ENCODE measurements at places on chromosomes 12 and 14.

DNA sequence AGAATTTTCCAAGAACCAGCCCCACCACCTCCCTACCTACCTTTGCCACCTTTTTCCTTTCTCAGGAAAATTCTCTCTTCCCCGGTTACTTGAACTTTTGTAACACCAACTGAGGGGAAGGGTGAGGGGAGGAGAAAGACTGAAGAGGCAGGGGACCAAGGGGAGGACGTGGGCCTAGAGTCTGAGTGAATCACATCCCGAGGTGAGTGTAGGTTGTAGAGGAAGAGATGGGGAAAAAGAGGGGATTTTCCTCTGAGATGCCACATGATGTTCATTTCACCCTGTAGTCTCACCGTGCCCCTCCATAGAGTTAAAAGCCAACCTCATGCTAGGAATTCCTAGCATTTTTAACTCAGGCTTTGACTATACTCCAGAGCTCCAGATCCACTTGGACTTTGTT, 311.8 kb downstream of the RPAP3 start:
- no peak for DNase-seq

DNA sequence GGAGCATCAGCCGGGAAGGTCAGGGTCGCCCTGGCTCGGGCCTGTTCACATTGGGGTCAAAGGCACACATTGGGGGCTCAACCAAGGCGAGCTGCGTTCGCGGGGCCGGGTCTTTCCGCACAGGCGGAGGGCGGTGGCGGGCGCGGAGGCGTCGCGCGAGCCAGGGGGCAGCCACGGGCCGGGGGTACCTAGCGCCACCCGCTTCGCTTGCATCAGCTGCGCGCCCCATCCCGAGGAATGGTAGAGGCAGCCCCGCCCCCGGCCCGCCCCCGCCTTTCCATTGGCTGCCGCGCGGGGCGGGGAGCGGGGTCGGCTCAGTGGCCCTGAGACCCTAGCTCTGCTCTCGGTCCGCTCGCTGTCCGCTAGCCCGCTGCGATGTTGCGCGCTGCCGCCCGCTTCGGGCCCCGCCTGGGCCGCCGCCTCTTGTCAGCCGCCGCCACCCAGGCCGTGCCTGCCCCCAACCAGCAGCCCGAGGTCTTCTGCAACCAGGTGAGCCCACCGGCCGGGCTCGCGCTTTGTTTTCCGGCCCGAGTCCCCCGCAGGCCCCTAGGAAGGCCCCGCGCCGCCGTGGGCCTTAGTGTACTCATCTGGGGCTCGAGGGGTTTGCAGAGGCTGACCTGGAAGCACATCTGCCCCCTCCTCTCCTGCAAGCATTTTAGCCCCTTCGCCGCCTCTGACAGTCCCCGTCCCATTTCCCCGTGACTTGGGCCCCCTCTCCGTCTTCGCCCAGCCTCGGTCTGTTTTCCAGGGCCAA, at the start of gene ALDH2:
TSS of gene ALDH2 (plus strand) at position 326 of the 754 bp plus-strand sequence. CDS start at position 376, 50 bp downstream.
- peak; percentile 34 for DNase-seq

DNA sequence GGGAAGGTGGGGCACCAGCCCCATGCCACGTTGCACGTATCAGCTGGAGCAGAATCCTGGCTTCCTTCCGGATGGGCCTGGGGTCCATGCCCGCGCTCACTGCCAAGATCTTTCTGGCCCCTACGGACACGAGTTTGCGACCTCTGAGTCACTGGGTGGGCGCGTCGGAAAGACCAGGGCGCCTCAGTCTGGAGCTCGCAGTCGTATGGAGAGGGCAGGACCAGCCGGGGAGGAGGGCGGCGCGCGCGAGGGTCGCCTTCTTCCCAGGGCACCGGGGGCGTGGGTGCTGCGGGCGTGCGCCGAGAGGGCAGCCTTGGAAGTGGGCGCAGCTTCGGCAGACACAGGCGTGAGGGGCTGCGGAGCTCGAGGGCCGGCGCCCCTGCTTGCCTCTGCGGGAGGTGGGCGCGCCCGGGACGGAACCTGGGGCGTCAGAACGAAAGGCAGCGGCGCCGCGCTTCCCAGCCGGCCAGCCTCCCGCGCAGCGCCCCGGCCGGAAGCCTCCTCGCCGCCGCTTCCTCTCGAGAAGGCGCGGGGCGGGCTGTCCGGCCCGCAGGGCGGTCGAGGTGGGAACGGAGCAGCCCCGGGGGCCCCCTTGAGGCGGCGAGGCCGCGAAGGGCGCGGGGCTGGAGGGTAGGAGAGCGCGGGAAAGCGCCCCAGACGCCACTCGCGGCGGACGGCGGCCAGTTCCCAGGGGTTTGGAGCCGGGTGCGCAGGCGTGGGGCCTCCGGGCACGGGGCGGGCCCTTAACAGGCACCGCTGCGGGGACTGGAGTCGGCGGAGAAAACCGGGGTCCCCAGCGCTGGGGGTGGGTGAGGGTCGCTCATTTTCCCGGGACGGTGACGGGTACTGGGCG, at the start of gene ARL6IP4:
TSS of gene ARL6IP4 (plus strand) at position 499 of the 853 bp plus-strand sequence. CDS start 459 bp downstream, outside the sequence.
- no peak for DNase-seq

DNA sequence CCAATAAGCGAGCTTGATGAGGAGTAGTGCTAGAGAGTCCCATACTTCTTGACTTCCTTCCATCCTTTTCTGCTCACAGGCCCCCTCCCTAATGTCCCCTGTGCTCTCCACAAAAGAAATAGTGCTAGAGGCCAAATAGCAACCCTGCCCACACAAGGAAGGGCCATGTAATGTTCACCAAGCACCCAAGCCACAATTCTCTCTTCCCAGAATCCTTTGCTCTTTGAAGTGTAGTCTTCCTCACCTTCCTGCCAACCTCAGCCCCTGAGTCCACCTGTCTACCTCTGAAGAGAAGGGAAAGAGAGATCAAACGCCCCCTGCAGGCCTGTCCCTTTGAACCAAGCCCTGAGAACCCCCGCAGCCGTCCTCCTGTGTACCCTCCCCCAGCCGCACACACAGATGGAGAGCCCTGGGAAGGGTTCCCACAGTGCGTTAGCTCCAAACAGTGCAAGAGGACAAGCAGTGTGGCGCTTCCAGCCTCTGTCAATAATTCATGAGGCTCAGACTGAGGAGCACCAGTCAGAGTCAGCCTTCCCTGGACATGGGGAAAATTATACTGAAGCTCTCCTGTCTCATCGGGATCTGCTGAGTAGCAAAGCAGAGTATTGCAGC, 1.9 kb upstream of the DHRS4 start:
- no peak for DNase-seq

GRCh38 chr14:51604073-51604472, 47.6 kb upstream of the FRMD6 start:
- peak; percentile 37 for DNase-seq

DNA sequence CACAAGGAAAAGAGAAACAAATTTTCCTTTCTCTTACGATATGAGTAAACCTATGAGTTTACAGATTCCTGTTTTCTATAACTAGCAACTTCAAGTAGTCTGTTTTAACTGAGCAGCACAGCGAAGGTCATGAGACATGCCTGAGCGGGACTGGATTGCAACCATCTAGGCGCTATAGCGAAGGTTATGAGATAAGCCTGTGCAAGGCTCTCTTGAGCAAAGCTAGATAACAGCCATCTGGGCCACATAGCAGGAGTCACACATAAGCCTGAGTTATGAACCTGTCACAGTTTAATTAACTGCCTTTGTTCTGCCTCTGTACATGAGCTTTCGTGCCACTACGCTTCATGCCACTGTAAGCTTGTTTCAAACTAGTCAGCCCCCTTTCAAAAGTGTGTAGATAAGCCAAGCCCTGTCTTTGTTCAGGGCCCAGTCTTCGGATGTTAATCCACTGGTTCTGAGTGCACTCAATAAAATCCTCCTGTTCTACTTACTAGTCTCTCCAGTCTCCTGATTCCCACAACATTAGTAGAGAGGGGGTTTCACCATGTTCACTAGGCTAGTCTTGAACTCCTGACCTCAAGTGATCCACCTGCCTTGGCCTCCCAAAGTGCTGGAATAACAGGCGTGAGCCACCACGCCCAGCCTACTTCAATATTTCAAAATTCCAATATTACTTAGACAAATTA, 47.1 kb downstream of the SEC23A start:
- no peak for DNase-seq

GRCh38 chr14:61614693-61615092, 80.6 kb upstream of the HIF1A start:
- DNase-seq = no peak

DNA sequence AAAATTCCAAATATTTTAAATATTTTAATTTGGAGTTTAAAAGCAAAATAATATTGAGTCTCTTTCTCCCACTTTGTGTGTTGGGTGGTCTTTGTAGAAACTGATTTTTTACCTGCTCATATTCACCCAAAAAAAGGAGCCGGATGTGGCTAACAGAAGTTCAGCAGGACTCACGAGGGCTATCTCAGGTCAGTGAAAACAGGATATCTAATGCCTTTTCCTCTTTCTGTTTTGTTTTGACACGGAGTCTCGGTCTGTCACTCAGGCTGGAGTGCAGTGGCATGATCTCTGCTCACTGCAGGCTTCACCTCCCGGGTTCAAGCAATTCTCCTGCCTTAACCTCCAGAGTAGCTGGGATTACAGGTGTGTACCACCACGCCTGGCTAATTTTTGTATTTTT, 30.8 kb downstream of the COA8 start:
- DNase-seq = no peak

DNA sequence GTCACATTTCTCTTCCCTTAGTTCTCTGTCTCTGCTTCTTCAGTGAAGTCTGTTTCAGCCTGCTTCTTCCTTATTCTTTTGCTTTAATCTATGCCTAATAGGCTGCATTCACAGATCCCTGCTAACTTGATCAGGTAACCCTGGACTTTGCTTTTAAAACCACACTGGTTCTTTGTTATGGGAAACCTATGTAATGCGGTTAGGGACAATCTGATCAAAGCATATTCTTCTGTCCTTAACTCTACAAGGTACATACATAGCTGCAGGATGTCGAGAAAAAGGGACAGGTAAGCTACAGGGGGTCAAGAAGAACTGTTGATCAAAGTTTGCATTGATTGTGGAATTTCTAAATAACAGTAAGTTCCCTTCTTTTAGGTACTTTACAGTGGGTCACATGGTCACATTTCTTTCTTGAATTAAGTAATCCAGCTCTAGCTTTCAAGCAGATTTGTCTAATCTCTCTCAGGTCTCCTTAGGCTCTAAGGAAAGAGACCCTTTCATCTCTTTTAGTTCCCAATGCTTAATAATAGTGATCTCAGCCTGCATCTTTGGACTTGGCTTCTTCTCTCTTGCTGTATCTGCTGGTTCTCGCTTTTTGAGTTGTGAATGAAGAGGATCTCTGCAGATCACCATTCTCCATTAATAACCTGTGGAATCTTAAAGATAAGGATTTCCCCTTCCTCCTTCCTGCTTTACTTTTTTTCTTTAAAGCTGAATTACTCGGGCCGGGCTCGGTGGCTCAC, 3.8 kb downstream of the COPZ1 start:
- no peak for DNase-seq

DNA sequence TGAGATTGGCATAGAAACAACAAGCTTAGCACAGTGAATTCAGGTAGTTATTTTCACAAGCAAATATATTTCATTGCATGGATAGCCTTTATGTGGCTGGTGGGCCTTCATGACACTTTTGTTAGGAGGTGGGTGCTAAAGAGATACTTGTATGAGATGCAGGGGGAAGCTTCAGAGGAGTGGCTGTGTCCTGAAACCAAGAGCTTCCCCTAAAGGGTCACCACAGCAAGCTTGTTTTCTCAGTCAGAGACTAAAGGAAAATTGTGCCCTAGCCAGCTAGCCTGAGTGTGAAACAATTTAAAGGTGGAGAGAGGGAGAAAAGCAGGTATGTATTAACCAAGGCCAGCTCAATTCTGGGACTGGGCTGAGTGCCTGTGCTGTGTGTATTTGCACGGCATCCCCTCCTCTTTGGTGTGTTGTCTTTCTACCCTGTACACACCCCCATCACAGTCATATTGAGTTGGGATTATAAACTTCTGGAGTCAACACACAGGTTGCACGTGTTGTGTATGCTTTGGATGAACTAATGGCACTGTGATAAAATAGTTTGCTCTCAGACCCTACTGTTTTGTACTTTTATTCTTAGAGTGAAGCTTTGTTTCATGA, 79.2 kb downstream of the RASSF8 start:
- DNase-seq = no peak

DNA sequence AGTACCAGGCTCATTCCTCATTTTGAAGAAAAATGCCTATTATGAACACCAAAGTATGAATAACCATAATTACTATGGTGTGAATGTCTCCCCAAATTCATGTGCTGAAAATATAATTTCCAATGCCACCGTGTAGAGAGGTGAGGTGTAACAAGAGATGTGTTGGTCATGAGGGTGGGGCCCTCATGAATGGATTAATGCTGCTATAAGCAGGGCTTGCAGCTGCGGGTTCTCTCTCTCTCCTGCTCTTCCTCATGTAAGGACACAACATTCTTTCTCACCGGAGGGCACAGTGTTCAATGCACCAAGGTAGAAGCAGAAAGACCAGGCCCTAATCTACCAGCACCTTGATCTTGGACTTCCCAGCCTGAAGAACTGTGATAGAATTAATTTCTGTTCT, 70.0 kb downstream of the TMTC1 start:
- no peak for DNase-seq

DNA sequence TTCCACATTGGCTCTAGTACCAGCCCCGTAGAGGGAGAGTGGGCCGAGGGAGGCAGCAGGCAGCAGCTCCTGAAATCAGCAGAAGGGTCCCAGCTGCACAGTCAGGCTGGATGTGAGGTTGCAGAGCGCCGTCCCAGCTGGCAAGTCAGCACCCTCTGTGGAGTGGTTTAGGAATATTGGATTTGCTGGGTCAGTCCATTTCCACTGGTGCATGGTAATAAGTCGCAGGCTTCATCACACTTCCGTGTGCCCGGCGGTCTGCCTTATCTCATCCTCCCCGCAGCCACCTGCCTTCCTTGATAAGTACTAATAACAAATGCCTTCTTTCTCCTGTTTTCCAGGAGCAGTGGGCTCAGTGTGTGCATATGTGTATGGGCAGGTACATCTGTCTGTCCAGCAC, 112.9 kb downstream of the TSPAN9 start:
- DNase-seq = no peak

DNA sequence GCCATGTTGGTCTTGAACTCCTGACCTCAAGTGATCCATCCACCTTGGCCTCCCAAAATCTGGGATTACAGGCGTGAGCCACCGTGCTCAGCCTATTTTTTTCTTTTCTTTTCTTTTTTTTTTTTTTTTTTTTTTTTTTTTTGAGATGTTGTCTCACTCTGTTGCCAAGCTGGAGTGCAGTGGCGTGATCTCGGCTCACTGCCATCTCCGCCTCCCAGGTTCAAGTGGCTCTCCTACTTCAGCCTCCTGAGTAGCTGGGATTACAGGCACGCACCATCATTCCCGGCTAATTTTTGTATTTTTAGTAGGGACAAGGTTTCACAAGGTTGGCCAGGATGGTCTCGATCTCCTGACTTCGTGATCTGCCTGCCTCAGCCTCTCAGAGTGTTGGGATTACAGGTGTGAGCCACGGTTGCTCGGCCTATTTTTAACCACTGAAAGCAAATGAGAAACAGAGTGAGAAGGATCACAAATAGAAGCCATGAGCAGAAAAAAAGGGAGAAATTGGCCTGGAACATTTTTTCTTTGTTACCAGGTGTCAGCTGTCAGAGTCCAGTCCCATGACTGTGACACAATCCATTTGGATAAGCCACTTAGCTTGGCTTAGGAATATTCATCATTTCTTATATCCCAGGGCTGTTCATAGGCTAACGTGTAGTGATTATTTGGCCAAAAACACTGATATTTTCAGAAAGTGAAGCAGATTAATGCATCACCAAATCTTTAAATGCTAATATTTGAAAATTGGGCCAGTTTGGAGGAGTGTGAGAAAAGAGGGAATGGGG, 7.9 kb upstream of the NFKBIA start:
- no peak for DNase-seq

GRCh38 chr14:55026441-55026792, 482 bp downstream of the WDHD1 start:
- no peak for DNase-seq

GRCh38 chr12:6765634-6766581, at the start of gene PTMS:
Gene PTMS (plus strand): TSS chr12:6766363. CDS start chr12:6766706, 343 bp downstream.
- DNase-seq = peak; percentile 94

GRCh38 chr12:87866578-87867292, 162.5 kb downstream of the C12orf50 start:
- peak; percentile 10 for DNase-seq

Data from fibroblast of the conjunctiva (primary cell).